ENCODE measurements at places on chromosomes 5 and 9.

- DNase-seq, result peak; percentile 56
Measured at GRCh38 chr5:142866563-142867275, 96.5 kb downstream of the ARHGAP26 start.

DNA sequence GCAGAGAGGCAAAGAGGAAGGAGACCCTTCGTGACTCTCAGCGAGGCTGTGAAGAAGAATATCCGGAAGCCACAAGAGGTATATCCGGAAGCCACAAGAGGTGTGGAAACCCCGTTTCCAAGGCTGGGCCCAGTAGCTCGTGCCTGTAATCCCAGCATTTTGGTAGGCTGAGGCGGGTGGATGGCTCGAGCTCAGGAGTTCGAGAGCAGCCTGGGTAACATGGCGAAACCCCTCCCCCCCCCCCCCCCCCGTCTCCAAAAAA lies 612 bp upstream of the BBLN start:
- DNase-seq, result no peak

GRCh38 chr5:171956887-171957495 lies 49.4 kb downstream of the FBXW11 start:
- no peak for DNase-seq

DNA sequence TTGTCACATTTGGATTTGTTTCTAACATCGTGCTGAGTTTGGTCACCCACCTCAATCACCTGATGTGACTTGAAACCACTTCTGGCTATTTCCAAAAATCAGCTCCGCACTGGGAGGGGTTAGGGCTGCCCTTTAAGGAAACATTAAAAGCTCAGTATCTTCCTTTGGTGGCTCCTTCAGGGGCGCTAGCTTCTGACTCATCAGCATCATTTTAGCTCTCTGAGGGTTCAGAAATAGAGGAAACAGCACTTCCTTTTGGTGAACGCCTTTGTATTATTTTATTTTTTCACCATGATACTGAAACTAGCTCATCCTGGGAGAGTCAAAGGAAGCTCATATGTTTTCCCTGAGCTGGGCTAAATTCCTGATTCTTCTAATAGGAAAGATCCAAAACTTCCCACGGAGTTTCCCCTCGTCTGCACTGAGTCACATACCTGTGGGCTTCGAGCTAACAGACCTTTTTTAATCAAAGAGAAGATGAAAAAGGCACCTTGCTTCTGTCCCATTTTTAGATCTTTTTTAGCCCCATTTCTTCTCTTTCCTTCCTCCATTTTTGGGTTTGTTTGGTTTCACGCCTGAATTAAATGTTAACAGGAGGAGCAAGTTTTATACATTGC lies 48.2 kb downstream of the ROPN1L start:
- no peak for DNase-seq

- DNase-seq, result no peak
Measured at GRCh38 chr5:102747386-102748166, 7.5 kb upstream of the PAM start.

GRCh38 chr9:113425072-113425471 lies 14.5 kb downstream of the C9orf43 start:
- DNase-seq, result no peak

DNA sequence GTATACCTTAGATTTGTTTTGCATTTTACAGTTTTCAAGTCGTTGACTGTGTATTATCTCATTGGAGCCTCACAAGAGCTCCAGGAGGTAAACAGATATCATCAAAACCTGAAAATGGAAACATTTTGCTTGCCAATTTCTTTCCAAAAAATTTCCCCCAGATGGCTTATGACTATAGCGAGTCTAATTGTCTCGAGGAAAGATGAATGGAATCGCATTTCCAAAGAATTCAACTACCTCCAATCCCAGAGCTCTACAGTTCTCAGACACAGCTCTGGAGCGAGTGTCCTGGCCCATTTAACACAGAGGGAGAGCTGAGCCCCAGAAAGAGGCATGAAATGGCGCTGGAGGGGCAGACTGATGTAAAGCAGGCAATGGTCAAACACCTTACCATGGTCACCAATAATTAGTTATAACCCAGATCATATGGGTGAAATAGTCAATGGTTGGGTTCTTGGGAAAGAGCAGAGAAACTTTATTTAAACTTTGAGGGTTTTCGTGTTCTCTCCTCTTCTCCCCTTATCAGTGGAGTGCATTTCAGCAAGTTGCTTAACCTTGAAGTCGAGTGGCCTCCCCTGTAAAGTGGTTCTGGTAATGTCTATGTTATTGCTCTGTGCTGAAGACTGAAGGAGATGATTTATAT lies 168.2 kb downstream of the ZDHHC21 start:
- no peak for DNase-seq

DNA sequence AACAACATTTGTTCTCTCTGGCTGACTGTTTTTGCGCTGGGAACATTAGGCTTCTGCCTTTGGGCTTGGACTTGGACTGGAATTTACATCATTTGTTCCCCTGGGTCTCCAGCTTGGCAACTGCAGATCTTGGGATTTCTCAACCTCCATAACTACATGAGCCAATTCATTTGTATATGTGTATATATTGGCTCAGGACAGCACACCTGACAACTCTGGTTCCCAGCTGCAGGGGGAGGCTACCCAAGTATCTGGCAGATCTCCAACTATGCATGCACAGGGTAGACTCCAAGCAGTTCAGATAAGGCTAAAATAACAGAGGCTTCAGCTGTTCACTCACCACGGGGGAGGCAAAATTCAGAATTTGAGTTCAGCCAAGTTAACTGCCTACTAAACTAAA lies 31.6 kb upstream of the F2RL1 start:
- peak; percentile 64 for DNase-seq

DNA sequence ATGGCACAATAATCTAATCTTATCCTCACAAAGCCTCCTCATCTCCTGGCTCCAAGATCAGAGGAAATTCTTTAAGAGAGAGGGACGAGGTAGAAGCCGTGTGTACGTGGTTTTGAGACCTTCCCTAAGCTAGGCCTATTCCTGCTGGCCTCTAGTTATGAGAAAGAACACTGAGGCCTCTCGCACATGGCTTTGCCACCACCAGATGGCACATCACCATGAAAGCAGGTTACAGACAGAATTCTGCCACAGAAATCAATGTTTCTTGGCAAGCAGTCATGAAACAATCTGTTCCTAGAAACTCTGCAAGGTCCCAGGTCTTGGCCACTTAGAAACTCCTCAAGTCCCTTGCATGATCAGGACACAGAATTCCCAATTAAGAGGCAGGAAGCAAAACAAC lies 268.2 kb upstream of the TAS2R1 start:
- DNase-seq, result peak; percentile 53

- no peak for DNase-seq
Measured at GRCh38 chr5:146921225-146921624, 42.7 kb upstream of the PPP2R2B start.

- DNase-seq, result no peak
Measured at GRCh38 chr9:133094842-133095393, 26.1 kb downstream of the RALGDS start.

- DNase-seq, result no peak
Measured at GRCh38 chr5:148682058-148683026, 28.0 kb upstream of the HTR4 start.

- DNase-seq, result no peak
Measured at GRCh38 chr9:4555236-4555635, 65.0 kb downstream of the SLC1A1 start.

- DNase-seq, result peak; percentile 82
Measured at GRCh38 chr9:19174127-19174912, 47.0 kb upstream of the PLIN2 start.

- DNase-seq, result no peak
Measured at GRCh38 chr5:66426259-66427138, 169.7 kb upstream of the MAST4 start.

DNA sequence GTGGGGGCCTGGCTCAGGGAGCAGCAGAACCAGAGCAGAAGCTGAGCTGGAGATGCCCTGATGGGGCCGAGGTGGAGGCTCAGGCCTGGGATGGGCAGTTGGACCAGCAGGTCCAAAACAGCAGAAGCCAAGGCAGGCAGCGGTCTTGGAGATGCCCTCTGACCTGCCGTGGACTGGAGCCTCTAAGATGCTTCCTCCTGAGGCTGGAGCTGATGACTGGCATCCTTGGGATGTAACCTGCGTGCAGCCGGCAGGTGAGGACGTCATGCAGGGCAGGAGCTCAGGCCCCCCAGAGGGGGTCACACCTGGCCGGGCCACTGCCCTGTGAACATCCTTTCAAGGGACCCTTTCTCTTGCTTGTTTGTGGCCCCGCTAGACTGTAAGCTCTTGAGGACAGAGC lies 162.0 kb downstream of the RGS3 start:
- DNase-seq, result no peak

DNA sequence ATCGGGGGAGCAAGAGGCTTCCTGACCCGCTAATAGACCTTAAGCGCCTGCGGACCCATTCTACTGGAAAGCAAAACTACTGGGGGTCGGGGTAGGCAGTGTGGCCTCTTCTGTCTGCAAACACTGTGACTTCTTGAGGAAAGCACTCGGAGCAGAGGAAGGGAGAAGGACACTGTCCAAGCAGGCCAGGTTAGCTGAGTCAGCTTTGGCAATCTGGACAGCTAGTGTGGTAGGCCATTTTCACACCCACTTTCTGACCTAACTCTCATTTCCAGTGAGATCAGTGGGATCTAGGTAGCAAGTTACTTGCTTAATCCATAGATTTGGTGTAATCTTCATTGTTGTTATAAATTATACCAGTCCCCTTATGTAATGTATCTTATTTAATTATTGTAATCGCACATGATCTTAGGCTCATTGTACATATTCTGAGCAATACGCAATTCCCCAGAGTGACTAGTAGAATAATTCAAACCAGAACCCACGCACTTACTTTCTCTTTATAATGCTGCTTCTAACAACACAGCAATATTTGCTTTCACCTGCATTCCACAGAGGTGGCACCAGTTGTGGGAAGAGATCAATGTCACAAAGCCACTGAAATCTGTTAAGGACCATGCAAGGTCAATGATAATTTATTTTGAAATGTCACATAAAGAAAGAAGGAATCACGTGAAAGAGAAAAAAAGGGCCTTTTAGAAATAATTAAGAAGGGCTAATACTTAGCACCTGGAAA lies 82.9 kb downstream of the NREP start:
- no peak for DNase-seq

DNA sequence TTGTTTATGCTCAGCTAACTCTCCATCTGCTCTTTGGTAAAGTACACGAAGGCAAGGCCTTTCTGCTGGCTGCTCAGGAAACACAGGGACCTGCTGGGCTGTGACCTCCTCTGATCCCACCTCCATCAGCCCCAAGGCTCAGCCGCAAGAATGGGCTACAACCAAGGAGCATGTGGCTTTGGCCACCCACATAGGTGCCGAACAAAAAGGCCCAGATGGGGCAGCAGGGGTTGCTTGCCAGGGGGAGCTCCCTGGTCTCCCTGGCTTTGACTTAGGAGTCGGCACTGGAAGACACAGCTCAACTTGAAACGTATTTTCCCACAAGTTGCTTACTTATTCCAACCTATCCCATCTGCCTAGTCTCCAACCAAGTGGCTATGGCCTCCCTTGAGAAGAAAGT lies 461.1 kb downstream of the ICE1 start:
- no peak for DNase-seq

DNA sequence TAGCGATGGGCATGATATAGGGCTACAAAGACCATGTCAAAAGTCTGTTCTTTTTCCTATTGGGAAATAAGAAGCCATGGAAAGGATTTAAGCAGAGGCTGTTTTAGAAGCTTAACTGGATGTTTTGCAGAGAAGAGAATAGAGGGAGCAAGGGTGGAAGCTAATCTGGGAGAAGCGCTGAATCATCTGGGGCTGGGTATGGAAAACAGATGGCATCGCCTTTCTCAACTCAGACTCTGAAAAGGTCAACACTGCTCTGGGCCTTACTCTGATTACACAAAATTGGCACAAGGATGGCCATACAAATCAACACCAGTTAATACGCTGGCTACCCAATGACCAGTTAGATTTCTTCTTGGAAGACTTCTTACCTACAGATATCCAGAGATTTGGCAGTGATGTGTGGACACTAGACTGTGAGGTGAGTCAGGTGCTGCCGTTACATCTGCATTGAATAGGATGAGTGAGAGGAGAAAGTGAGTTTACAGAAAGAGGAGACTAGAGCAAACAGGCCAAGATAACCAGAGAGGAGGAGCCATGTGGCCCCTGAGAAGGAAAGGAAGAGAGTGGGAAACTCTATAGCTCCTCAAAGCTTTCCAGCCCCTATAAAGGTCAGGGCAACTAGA lies 6.2 kb upstream of the TCERG1 start:
- DNase-seq, result peak; percentile 56

DNA sequence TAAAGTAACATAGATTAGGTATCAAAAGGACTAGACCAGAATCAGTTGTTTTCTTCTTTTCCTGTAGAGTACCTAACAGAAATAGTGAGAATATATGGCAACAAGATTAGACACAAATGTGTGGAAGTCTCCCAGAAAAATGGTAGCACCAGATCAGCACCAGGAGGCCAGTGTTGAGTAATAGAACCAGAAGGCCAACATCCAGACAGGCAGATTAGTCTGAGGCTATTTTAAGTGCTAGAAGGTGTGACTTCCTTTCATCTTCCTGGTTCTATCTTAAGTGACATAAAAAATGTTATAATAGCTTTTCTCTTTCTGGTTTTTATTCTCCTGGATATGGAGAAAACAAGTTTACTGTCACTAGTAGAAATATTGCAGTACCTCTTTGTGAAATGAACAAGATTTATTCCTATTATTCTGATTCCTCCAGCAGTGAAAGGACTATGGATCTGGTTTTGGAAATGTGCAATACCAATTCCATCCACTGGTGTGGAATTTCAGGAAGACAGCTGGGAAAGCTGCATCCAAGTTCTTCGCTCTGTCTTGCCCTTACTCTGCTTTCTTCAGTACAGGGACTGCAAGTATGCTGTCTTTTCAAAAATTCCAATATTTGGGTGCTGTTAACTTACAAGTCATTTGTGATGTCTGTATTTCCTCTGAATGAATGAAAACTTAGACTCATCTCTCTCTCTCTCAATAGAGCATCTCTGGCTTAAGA lies 39.1 kb downstream of the SHLD3 start:
- DNase-seq, result peak; percentile 56

- no peak for DNase-seq
Measured at GRCh38 chr5:121711416-121711815, 140.3 kb upstream of the FTMT start.
